ENCODE measurements at places on chromosomes 1 and 21. TPM values are rescaled to one million over a fixed set of nuclear protein-coding genes. Genes with fewer than 3 reads are reported as not detected.
A peak's percentile ranks its signal among the peaks of the same experiment; 100 is the strongest.

- no peak for DNase-seq
Observed at GRCh38 chr1:235049217-235049616, 79.4 kb downstream of the TOMM20 start.

LMOD1 gene
- not detected for polyA plus RNA-seq

GRCh38 chr1:178962853-178963711, 62.6 kb upstream of the FAM20B start:
- no peak for DNase-seq

- no peak for DNase-seq
Observed at GRCh38 chr1:208157769-208158168, 86.4 kb downstream of the PLXNA2 start.

GUK1 gene
- 397 TPM for polyA plus RNA-seq

DNA sequence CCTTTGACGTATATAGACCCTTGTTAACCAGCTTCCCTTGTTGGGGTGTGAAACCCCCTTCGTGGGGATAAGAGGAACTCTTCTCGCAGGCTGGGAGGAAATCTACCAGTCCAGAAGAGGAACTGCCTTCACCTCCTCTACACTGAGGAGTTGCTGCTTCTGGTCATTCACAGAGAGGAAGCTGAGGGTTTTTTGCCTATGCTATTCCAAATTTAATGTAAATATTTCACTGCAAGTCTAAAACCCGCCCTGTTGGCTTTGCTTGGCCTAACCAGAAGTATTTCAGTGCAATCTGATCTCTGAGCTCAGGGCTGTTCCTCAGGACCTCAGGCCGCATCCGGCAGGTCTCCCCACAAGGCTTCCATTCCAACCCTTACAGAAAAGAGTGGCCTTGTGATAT, 150.1 kb downstream of the HIVEP3 start:
- peak; percentile 93 for DNase-seq

- no peak for DNase-seq
Observed at GRCh38 chr1:20891091-20891490, 104.0 kb upstream of the HP1BP3 start.

DNA sequence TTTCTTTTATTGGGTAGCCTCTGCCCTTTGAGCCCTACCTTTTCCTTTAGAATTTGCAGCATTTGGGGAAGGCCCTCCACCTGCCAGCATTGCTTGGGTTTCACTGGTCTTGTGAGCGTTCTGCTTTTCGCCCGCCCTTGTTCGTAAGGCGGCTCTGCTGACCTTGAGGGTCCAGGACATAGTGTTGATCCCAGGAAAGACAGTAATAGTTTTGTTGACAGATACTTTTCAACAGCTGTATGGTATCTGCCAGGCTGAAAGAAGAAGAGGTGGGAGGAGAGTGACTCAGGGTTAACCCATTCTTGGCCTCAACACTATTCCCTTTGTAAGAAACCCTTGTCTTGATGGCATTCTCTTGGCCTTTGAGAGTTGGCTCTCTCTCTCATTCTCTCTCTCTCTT, 113.4 kb upstream of the SPAG17 start:
- no peak for DNase-seq

GRCh38 chr21:45442276-45442675, 37.3 kb downstream of the COL18A1 start:
- no peak for DNase-seq

All from CD14-positive monocyte (primary cell).